Left lobe of liver (tissue), 2 donors: ENCODE measurements at places on chromosomes 13 and 19.

DNA sequence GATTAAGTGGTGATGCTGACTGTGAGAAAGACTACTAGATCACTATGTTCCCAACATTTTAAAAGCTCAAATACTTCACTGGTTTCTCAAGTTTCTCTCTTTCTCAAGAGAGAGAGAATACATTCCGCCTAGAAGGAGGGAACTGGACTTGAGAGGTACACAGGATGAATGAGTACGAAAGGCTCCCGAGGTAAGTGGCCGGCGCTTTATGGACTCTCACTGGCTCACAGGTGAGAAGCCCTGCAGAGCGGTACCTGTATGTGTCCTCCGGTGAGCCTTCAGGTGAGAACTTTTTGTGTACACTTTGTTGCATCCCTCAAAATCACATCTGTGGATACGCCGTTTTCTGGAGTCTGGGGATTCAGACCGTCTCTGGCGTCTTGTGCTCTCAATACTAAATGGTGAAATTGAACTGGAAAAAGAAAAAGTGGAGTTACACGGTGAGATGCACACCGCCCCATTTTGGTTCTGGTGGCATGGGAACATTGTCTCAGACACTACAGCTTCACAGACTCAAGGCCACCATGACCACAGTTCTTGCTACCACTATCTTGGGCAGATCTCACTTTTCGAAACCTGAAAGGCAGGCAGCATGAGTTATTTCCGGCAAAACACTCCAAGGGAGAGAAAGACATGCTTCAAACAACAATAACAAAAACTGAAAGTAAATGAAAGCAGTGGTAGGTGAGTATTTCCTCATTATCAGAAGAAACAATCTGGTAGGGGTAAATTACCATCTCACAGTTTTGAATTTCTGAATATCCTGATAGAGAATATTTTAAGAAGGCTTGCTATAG lies 418.9 kb downstream of the KLF12 start:
- no peak for DNase-seq

- DNase-seq, result no peak
Measured at GRCh38 chr13:78323040-78323439, 280.3 kb downstream of the POU4F1 start.

GRCh38 chr13:71681901-71682613 lies 184.9 kb downstream of the DACH1 start:
- no peak for DNase-seq

DNA sequence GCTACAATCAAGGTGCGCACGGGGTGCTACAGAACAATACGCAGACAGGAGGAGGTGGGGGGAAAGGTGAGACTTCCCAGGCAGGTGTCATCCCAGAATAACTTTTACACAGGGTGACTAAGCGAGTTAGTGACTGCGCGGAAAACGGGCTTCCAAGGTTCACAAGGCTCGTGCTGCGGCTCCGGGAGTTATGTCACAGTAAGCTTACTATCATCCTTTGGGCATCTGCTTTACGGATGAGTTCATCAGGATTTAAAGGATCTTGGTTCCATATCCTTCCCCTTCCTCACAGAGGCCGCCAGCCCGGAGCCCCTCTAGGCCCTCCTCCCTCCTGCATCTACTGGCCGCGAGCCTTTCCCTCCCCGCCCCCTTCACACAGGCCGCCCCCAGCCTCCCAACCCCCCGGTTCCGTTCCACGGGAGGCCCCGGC lies 474 bp upstream of the IFT88 start:
- DNase-seq, result peak; percentile 67

GRCh38 chr13:113535381-113535781 lies 44.9 kb upstream of the DCUN1D2 start:
- no peak for DNase-seq
